ENCODE measurements at places on chromosomes 5 and 9.

GRCh38 chr9:133980864-133981588 lies 11.1 kb downstream of the VAV2 start:
- no peak for DNase-seq

DNA sequence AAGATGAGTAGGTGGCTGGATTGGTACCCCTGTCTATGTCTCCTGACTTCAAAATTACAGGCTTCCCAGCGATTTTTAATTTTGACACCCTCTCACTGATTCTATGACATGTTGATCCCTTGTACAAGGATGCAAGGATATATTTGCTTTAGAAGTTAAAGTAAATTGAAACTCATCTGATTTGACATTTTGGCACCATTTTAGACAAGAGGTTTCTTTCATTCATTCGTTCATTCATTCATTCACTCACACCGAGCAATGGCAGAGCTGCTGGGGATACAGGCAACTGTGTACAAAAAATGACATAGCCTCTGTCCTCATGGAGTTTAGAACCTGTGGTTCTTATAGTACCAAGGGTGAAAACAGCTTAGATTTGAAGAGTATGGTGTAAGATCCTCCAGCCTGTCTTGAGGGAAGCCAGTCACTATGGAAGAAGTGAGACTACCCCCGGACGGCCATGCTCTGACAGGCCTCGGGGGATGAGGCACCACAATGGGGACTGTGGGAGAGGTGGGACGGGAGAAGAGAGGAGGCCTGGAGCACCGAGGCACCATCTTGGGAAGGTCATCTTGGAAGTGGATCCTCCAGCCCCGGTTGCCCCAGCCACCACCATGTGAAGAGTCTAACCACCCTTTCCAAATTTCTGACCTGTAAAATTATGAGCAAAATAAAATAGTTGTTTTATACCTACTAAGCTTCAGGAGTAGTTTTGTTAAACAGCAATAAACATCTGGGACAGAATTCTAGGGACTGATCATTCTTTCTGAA lies 16.2 kb downstream of the STC2 start:
- no peak for DNase-seq

- DNase-seq, result peak; percentile 36
Observed at GRCh38 chr9:134066526-134066912, 1.3 kb downstream of the BRD3 start.

DNA sequence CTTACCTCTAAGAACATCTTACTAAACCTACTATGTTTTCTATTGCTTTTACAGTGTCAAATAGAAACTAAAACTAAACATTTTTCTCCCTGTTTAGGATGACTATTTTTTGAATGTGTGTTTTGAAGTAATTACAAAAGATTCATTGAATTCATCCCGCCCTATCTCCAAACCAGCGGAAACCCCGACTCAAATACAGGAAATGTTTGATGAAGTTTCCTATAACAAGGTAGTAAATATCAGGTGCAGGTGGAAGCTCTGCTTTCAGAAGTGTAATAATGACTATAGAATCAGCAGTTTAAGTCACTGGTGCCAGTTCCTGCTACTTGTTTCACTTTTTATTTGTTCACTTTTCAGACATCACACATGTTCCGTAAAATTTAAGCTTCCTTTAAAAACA lies 20.0 kb downstream of the ERAP2 start:
- peak; percentile 66 for DNase-seq

DNA sequence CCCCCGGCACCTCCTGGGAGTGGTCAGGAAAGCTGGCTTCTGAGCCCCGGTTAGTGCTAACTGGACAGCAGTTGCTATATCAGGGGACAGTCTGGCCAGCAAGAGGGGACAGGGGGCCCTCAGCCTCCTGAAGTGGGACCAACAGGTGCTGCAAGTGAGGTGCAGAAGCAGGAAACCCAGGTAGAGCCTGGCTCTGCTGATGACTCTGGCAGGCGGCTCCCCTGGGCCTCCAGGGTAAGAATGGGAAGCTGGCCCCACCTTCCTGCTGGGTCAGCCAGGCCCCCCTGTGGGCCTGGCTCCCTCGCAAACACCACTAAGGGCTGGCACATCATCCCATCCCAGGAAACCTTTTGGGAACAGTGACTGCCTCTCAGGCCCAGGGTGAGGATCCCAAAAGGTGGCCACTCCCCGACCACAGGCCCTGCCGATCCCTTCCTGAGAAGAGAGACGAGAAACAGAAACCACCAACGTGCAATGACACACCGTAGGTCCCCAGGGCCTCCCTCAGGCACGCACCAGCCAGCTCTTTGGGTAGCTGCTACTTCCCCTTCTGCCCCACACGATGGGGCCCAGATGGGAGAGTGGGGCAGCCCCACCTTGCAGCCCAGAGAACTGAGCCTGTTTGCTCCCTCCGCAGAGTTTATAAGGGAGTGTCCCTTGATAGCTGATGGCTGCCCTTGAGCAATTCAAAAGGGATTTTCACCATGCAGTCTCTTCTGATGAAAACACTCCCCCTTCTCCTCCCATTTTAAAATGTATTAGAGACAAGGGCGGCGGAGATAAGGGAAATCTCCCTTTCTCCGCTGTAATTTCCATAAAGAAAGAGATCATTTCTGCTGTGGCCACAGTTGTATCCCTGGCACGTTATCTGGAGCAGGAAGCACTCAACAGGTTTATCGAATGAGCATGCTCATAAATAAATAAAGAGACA lies 76.8 kb downstream of the STK10 start:
- peak; percentile 83 for DNase-seq

- no peak for DNase-seq
Observed at GRCh38 chr9:21317956-21318923, 13.1 kb upstream of the IFNA5 start.

DNA sequence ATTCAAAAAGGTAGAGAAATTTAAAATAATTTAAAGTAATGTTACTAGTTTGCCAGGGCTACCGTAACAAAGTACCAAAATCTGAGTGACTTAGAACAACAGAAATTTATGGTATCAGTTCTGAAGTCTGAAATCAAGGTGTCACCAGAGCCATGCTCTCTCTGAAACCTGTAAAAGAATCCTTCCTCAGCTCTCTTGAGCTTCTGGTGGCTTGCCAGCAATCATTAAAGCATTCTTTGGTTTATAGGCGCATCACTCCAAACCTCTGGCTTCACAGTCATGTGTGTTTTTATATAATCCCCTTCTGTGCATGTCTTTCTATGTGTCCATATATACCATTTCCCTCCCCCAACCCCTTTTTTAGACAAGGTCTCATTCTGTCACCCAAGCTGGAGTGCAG lies 220.3 kb downstream of the COX7C start:
- DNase-seq, result no peak

DNA sequence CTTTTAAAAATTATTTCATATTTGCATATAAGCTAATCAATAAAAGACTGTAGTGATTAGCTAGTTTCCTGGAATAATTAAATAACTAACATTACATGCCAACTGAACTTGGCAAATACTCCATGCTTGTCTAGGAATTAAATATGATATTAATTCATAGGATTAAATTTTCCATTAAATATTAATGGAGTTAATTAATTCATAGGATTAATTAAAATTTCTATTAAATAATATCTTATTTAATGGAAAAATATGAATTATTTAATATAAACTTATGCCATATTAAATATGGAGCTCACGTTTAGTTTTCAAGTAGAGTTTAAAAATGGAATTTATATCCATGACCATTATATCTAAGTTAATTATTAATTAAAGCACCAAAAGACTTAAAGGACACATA lies 517.8 kb upstream of the DAB2 start:
- DNase-seq, result no peak

- DNase-seq, result no peak
Observed at GRCh38 chr9:93378276-93378675, 73.2 kb upstream of the FAM120A start.

DNA sequence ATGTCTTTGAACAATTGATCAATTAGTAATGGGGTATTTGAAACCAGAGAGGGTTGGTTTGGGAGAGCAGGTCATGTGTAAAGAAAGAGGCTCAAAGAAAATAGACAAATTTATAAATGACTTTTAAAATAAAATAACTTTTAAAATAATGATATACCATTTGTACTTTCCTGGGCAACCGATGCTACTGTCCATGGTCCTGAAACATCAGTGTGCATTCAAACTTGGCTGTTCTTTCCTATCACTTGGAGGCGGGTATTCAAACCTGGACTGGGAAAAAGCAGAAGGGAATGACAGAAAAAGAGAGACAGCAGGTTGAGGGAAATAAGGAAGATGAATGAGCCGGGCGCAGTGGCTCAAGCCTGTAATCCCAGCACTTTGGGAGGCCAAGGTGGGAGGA lies 1446.4 kb upstream of the WWC1 start:
- no peak for DNase-seq

GRCh38 chr9:19026375-19026774 lies 6.6 kb downstream of the SAXO1 start:
- no peak for DNase-seq

DNA sequence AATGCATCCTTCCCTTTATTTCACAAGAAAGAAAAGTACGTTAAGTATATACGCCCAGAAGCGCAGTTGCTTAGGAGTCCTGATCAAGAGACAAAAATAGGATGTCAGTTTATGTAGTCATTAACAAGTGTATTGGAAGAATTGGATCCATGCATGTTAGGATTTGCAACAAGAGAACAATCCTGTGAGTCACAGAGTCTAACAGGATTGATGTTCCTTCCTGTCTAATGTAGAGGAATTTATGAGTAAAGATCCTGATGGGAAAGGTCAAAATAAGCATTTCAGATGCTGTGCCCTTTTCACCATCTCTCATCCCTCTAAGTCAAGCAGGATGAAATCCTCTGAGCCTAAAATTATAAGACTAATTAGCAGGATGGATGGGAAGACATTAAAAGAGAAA lies 406.0 kb upstream of the GRIA1 start:
- DNase-seq, result no peak

- DNase-seq, result no peak
Observed at GRCh38 chr5:143063175-143063970, 293.2 kb downstream of the ARHGAP26 start.

- no peak for DNase-seq
Observed at GRCh38 chr5:60820593-60821487, 23.2 kb downstream of the ELOVL7 start.

DNA sequence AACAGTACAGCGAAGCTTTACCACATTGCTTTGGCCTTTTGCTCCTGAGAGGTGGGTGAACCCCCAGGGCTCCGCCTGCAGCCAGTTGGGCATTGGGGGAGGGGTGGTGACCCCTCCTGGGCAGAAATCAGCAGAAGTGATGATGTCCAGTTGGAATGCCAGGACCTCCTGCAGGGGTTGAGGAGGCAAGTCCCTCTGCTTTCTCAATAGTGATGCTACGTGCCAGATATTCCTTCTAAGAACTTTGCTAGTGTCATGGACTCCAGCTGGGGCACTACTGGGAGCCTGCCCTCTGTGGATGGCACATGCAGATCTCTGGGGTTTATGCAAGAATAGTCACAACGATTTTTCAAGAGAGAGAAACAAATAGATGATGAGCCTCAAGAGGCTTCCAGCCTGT lies 95.6 kb downstream of the NDFIP1 start:
- no peak for DNase-seq

- DNase-seq, result no peak
Observed at GRCh38 chr9:111250875-111251842, 78.9 kb downstream of the OR2K2 start.

DNA sequence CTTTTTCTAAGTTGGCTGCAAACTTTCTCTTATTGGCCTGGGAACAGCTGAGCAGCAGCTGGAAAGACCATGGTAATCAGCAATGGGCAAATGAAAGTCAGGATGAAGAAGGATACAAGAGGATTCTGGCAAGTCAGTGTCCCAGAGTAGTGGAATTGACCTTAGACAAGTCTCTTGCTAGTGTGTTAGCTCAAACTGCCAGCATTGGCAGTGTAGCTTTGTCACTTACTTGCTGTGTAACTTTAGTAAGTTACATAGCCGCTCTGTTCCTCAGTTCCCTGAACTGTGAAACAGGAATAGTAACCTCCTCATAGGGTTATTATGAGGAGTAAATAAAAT lies 3.6 kb downstream of the ALDH1A1 start:
- DNase-seq, result no peak

DNA sequence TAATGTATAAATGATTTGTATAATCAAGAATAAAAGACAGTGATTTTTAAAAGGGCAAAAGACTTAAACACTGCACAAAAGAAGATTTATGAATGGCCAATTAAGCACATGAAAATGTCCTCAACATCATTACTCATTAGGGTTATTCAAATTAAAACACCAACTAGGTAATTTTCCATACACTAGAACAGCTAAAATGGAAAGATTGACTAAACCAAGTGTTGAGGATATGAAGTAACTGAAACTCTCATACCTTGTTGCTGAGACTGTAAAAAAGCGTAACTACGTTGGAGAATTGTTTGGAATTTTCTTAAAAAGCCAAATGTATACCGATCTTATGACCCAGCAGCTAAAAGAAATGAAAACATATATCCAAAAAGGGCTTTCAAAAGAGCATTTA lies 144.9 kb downstream of the SGCD start:
- no peak for DNase-seq

DNA sequence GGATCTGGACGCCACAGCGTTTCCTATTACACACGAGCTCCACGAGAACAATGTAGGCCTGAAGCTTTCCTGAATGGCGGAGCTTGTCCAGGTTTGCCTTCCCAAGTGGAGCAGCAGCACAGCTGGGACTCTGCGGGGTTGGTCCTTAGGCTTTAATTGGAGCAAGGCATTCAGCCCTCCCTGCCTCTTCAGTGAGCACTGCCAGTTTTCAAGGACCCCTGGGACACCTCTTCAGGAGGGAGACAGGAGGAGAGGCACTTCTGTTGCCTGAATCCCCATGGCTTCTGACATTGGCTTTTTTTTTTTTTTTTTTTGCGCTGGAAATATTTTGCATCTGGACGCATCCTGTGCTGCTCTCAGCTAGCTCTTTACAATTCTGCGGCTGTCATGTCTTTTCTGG lies 179.4 kb downstream of the SEMA6A start:
- DNase-seq, result no peak

DNA sequence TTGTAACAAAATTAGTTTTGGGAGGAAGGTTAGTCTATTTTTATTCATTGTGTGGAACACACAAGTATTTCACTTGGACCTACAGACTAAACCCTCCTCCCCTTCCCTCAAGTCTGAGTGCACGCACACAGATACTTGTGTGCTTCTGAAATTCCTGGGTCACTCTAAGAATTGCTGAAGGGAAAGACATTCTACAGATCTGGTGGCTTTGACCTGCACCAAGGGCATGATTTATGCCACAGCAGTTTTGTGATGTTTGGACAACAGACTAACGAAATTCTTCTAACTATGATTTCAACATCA lies 150.5 kb downstream of the ARL15 start:
- no peak for DNase-seq

DNA sequence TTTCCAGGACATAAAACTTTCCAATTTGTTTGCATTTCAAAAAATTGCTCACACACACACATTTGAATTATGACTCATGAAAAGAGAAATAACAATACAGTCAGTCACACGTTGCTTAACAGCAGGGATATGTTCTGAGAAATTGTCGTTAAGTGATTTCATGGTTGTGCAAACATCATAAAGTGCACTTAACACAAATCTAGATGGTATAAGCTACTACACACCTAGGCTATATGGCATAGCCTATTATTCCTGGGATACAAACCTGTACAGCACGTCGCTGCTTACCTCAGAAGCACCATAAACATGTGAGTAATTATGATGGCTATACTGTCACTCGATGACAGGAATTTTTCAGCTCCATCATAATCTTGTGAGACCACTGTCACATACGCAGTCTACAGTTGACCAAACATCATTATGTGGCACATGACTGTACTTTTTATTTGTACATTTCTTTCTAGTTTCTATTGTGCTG lies 378.2 kb downstream of the ACTL7B start:
- DNase-seq, result no peak

GRCh38 chr9:136317695-136318094 lies 9.6 kb upstream of the GPSM1 start:
- DNase-seq, result no peak

- peak; percentile 64 for DNase-seq
Observed at GRCh38 chr5:100900142-100900795, 2.8 kb downstream of the ST8SIA4 start.

Measured in CD8-positive, alpha-beta T cell (primary cell).